Left lung (tissue), 14 donors: ENCODE measurements at places on chromosomes 4 and X.

DNA sequence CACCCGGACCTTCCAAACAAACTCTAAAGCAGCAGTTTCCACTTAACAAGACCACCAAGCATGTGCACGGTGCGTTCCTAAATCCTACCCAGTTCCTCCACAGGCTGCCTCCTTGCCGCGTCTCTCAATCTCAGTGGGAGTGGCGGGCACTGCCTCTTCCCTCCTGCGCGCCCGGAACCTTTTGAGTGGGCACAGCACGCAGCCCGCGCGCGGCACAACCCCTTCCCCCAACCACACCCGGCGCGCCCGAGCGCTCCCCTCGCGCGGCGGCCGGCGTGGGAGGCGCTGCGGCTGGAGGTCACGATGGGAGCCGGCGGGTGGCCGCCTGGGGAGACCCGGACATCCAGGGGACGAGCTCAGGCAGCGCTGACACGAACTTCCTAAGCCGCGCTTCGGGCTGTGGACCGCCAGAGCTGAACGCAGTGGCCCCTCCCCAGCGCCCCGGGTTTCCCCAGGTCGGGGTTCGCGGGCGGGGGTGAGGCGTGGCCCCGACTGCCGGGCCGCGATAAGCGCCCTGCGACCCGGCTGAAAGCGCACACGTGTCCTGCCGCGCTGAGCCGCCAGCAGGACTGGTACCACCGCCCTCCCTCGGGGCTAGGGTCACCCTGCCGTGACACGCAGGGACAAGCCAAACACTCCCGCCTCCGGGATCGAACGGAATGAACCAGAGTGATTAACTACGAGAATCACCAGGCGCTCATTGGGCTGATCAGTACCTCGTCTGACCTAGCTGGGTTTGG, at the start of gene ABCG2:
Gene ABCG2, minus strand, starts transcription at position 151 of the 740 bp plus-strand sequence. CDS start 18,644 bp downstream, outside the sequence.
- peak; percentile 18 for DNase-seq
- peaks cover 36% of the 10 kb centered on the region for H3K27me3 ChIP-seq
- peak within 1 kb of the TSS; percentile 18 for H3K27ac ChIP-seq

DNA sequence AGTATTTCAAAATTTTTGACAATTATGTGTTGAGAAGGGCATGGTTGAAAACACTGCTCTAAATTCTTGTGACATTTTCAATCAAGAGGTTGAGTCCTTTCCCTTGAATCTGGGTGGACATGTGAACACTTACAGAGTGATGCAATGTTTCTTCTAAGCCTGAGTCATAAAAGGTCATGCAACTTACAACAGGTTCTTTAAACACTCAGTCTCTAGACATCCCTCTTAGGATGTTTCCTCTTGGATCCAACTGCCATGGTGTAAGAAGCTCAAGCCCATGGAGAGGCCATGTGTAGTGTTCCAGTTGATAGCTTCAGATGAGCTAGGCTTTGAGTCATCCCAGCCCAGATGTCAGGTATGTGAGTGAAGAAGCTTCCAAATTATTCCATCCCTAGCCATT, 232.2 kb upstream of the MAOA start:
- no peak overlapping the region for H3K4me3 ChIP-seq
- H3K36me3 ChIP-seq: no peaks in the 10 kb centered on the region
- no peak for DNase-seq
- no peaks in the 10 kb centered on the region for H3K4me1 ChIP-seq

GRCh38 chr4:25013756-25014661, 16.7 kb downstream of the LGI2 start:
- DNase-seq: no peak
- no peak overlapping the region for H3K27ac ChIP-seq
- no peak overlapping the region for H3K4me3 ChIP-seq
- no peaks in the 10 kb centered on the region for H3K27me3 ChIP-seq

DNA sequence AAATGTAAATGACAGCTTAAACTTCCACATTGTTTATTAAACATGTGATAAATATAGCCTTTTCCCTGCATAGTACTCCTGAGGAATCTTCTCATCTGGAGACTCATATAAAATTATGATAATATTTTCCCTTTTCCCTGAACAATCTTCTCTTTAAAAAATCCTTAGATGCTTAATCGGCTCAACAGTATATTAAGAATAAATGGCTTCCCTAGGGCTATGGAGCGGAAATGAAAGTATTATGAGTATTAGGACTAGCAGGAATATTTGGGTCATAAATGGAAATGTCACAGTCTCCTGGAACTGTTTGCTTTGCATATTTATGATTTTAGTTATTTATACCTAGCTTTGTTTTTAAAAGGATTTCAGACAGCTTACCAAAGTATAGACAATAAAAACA, 200.7 kb upstream of the PDE5A start:
- no peaks in the 10 kb centered on the region for H3K36me3 ChIP-seq
- no peaks in the 10 kb centered on the region for H3K27me3 ChIP-seq
- H3K4me3 ChIP-seq: no peak overlapping the region

DNA sequence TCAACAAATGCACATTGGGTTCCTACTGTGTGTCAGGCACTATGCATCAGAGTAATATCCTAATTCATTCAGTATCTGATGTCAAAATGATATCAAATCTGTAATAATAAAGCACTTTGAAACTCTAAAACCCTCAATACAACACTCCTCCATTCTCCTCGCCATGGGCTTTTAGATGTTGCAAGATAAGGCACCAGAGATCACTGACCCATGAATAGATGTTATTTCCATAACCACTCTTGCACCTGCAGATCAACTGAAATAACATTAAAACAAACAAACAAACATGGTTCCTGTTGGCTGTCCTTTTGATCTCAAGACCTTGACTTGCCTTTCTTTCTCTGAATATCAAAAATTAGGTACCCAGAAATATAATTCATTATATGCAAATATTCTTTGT, 100.2 kb downstream of the MAB21L2 start:
- H3K36me3 ChIP-seq: no peaks in the 10 kb centered on the region
- H3K4me1 ChIP-seq: no peaks in the 10 kb centered on the region
- no peak overlapping the region for H3K27ac ChIP-seq
- no peaks in the 10 kb centered on the region for H3K27me3 ChIP-seq
- H3K4me3 ChIP-seq: no peak overlapping the region
- DNase-seq: no peak
